ENCODE measurements at places on chromosomes 7 and 10.

DNA sequence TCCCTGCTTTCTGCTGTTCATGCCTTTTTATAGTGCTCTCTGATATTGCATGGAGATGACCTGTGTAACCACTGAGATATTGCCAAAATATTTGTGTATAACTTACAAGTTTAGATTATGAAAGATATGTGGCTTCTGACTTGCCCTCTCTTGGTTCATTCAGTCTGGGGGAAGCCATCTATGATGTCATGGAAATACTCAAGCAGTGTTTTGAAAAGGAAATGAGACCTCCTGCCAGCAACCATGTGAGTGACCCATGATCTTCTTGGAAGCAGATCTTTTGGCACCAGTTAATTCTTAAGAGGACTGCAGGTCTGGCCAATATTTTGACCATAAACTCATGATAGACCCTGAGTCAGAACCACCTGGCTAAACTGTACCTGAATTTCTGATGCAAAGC, 183.0 kb downstream of the THSD7A start:
- no peak for DNase-seq
- H3K27me3 ChIP-seq = no peaks in the 10 kb centered on the region
- H3K4me1 ChIP-seq = no peaks in the 10 kb centered on the region

GRCh38 chr7:93132216-93132615, 14.4 kb upstream of the SAMD9 start:
- no peak for DNase-seq
- no peak overlapping the region for H3K4me3 ChIP-seq
- H3K4me1 ChIP-seq = no peaks in the 10 kb centered on the region

DNA sequence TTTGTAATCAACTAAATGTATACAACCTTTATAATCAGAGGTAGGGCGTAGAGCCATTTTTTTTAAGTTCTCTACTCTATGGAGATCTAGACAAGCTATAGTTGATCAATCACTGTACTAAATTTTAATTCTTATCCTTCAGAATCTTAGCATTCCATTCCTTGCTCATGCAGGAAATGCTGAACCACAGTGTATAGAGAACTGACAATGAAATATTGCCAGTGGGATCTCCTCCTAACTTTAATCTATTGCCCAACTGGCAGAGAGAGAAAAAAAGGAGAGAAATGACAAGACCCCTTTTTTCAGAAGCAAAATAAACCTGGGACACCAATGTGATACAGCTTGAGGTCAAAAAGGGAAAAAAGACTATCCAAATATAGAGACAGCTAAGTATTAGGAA, 26.4 kb upstream of the PPP3CB start:
- no peak overlapping the region for H3K27ac ChIP-seq

GRCh38 chr10:68811314-68812009, 15.9 kb upstream of the STOX1 start:
- no peak overlapping the region for H3K4me3 ChIP-seq
- H3K27ac ChIP-seq = no peak overlapping the region
- H3K27me3 ChIP-seq = no peaks in the 10 kb centered on the region

- no peak overlapping the region for H3K4me3 ChIP-seq
- H3K4me1 ChIP-seq = no peaks in the 10 kb centered on the region
- H3K27me3 ChIP-seq = peaks cover 15% of the 10 kb centered on the region
These were observed 529 bp downstream of the CLDN3 start for GRCh38 chr7:73769481-73770001.

DNA sequence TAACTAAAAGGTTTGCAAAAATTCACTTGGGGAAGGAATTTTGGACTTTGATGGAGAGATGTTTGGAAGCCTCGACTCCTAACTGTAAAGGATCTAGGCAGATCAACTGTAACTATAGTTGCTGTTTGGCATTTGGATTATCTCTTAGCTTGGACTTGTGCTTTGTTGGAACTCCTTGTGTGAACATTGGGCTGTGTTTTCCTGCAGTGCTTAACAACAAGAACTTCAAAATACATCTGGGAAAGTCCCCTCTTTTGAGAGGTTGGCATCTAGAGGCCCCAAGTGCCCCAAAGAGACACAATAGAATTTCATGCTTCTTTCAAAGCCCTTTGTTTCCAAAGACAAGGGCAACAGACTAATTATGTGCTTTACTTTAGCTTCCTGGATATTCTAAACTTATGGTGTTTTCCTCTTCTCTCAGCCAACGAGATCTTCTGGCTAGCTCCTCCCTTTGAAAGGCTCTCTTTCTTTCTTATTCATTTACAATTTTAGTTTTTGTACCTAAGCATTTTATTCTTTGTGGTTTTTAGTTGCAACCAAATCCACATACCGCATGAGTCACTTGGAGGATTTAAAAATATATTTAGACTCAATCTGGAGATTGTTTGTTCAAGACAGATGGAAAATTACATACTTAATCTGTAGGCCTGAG, 11.6 kb downstream of the ABCA13 start:
- H3K36me3 ChIP-seq = peaks cover 3% of the 10 kb centered on the region
- no peaks in the 10 kb centered on the region for H3K4me1 ChIP-seq
- peaks cover 4% of the 10 kb centered on the region for H3K27me3 ChIP-seq
- no peak overlapping the region for H3K4me3 ChIP-seq
- H3K27ac ChIP-seq = no peak overlapping the region

GRCh38 chr10:5952731-5953385, 24.5 kb downstream of the IL15RA start:
- peaks cover 3% of the 10 kb centered on the region for H3K4me1 ChIP-seq
- no peaks in the 10 kb centered on the region for H3K27me3 ChIP-seq
- H3K4me3 ChIP-seq = no peak overlapping the region
